ENCODE measurements at places on chromosomes 2 and 18.
A peak's percentile ranks its signal among the peaks of the same experiment; 100 is the strongest.

DNA sequence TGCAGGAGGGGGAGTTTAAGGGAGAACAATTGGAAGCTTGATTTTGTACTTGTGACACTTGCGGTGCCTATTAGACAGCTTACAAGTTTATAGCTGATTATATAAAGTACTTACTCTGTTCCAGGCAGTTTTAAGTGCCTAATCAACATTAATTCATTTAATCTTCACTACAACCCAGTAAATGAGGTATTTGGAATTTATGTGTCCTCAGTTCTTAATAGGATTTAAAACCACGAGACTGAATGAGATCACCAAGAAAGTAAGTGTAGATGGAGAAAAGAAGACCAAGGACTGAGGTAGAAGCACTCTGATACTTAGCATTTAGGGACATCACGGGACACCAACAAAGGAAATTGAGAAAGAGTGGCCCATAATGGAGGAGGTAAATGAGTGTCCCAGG lies 49.8 kb downstream of the ZC3H15 start:
- DNase-seq = no peak

- no peak for DNase-seq
These were observed 222.9 kb upstream of the AGAP1 start for GRCh38 chr2:235270956-235271355.

DNA sequence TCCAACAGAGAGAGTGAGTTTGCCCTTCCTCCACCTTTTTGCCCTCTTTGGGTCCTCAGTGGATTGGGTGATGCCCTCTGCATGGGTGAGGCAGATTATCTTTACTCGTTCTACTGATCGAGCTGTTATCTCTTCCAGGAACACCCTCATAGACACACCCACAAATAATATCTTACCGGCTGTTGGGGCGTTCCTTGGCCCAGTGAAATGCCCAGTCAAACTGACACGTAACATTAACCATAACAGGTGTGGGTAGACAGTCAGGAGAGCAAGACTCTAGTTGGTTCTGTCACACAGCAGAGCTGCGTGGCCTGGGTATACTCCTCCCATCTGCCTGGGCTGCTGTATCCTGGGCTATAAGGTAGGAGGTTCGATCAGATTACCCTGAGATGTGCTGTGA lies 144.1 kb downstream of the AGAP1 start:
- DNase-seq = no peak

DNA sequence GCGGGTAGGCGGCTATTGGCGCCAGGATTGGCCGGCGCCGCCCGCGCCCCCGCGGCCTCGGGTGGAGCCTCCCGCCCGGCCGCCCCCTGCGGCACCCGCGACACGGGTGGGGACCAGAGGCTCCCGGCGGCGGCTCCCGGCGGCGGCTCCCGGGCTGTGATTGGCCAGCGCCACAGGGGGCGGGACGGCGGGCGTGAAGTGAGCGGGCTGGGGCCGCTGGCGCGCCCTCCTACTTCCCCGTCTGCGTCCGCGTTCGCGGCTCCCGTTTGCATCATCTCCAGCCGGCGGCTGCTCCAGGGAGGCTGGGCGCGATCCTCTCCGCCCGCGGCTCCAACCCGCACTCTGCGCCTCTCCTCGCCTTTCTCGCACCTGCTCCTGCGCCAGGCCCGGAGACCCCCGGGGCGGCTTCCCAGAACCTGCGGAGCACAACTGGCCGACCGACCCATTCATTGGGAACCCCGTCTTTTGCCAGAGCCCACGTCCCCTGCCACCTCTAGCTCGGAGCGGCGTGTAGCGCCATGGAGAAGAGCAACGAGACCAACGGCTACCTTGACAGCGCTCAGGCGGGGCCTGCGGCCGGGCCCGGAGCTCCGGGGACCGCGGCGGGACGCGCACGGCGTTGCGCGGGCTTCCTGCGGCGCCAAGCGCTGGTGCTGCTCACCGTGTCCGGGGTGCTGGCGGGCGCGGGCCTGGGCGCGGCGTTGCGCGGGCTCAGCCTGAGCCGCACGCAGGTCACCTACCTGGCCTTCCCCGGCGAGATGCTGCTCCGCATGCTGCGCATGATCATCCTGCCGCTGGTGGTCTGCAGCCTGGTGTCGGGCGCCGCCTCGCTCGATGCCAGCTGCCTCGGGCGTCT lies at the start of gene SLC1A4:
TSS of gene SLC1A4 (plus strand) at position 274 of the 856 bp plus-strand sequence. CDS start at position 519, 245 bp downstream.
- peak; percentile 70 for DNase-seq

DNA sequence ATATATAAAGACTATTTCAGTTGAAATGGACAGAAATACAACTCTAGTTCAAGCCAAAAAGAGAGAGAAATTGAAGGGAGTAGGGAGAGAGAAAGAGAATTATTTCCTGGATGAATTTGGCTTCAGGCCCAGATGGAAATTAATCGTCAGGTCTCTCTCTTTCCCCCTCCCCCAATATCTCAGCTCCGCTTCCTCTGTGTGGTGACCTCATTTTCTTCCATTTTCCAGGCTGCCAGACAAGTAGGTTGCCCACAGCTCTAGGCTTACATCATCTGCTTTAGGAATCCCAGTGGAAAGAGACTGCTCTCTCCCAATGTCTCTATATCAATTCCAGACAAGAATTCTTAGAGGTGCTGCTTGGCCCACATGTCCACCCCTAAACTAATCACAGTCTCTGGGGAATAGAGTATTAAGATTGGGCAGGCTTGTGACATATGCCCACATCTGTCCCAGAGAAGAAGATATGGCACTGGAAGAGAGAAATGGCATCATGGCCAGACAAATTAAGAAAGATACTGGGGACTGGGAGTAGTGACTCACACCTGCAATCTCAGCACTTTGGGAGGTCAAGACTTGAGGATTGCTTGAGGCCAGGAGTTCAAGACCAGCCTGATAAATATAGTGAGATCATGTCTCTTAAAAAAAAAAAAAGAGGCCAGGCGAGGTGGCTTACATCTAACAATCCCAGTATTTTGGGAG lies 37.2 kb upstream of the CFAP36 start:
- no peak for DNase-seq

GRCh38 chr2:60979231-60979630 lies 38.3 kb upstream of the PEX13 start:
- DNase-seq = no peak

GRCh38 chr2:152407204-152407721 lies 72.3 kb downstream of the FMNL2 start:
- DNase-seq = no peak

GRCh38 chr18:62614494-62614893 lies 91.7 kb downstream of the ZCCHC2 start:
- no peak for DNase-seq

DNA sequence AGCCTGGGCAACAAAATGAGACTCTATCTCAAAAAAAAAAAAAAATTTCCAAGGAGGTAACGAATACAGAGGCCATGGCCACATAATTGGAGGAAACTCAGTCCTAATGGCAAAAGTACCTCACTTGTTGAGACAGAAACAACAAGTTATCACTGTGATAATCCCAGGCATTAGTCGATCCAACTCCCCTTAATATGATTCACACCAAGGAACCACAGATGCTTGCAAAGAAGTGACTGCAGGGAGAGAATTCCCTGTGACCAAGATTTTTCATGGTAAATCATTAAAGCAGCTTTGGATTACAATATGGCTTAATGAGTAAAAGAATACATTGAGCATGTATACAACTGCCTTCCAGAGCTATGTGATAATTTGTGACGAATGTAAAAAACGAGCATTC lies 80.4 kb upstream of the RNU4ATAC start:
- no peak for DNase-seq

GRCh38 chr2:136765256-136766072 lies at the start of gene THSD7B:
TSS of gene THSD7B (plus strand) at chr2:136765545. CDS start at chr2:136882179, 116,634 bp downstream.
- DNase-seq = no peak

DNA sequence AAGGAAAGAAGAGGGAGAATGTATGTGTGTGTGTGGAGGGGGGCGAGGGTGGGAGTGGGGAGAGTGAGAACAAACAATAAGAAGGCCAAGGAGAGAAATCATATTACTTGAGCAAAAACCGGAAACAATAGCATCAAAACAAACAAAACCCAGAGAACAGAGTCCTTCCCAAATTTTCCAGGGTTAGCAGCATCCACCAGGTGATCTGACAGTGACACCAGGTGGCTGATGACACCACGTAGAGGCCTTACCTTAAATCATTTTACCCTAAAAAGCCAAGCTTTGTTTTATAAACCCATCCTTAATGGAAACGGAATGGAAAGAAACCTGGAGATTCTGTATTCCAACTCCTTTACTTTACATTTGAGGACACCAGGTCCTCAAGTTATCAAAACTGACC lies 42.9 kb downstream of the CDCA7 start:
- DNase-seq = no peak

GRCh38 chr2:68225119-68225632 lies 27.2 kb downstream of the PPP3R1 start:
- DNase-seq = no peak

DNA sequence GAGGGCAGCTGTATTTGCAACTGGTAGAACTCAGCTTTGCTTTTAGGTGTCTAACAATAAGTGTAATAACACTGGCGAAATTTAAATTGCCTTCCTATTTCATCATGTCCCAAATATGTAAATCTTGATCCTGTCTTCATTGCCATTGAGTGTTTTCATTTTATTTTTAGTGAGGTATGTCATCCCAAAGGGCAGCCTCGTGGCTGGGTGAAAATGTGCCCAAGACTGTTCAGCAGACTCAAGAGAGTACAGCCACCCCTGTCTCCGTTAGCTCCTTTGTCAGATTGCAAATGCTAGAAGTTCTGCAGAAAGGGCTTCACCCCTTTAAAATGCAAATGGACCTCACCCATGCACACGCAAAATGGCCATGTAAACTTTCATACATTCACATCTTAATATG lies 278.8 kb downstream of the RND3 start:
- DNase-seq = no peak

- no peak for DNase-seq
These were observed 39.3 kb downstream of the MAP3K2 start for GRCh38 chr2:127348426-127349000.

GRCh38 chr2:7557376-7557775 lies 640.2 kb downstream of the RNF144A start:
- DNase-seq = no peak

DNA sequence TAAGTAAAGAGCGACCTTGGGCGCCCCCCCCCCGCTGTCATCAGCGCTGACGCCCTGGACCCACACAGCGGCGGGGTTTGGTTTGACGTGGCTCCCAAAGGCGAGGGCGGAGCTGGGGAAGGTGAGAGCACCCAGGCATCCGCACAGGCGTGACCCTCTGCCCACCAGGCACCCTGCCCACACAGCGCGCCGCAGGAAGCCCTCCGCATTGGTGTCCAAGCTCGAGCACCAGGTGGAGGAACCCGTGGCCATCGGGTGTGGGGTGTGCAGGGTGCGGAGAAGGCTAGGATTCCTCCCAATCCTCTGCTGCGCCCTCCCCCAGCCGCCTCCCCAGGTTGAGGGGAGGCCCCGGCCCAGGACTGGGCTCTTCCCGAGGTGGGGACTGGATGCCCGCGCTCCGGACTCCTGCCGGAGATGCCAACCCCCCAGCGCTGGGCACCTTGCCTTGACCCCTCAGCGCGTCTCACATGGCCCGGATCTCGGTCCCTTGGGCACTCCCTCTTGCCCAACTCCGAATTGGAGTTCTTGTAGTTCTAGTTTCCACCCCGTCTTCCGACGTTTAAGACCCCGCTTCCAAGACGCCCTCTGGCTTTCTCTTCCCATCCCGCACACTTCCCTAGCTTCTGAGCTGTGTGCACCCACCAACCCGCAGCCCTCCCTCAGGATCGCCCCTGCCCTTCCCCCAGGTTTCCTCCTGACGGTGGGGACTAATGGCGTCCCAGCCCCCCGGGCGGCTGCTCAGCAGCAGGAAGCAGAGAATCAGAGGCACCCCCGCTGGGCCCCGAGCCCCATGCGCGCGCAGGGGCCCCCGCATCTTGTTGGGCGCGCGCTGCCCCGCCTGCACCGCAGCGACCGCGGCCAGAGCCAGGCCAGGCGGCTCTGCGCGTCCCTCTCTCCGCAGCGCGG lies 25.9 kb upstream of the RESP18 start:
- no peak for DNase-seq

DNA sequence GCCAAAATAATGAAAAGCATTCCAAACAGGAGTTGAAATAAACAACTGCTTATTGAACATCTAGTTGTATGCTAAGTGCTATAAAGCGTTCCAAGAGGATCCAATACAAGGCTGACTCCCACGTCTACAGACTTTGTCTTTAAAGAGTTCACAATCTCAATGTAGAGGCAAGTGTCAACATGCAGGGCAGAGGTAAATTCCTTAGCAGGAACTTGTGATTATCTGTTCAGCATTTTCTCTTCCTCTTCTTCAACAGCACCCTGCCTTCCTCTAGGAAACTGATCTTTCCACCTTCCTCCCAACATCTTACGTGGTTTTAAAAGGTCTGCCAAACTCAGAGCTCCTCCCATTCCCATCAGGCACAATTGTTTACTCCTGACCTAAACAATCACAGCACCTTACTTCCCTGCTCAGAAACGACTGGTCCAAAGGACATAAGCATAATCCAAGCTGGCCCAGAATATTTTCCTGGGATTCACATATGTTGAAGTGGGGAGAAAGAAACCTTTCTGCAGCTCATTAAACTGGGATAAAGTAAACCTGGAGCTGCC lies 83.9 kb downstream of the ITSN2 start:
- no peak for DNase-seq

GRCh38 chr2:14524041-14524802 lies 108.3 kb upstream of the LRATD1 start:
- no peak for DNase-seq

DNA sequence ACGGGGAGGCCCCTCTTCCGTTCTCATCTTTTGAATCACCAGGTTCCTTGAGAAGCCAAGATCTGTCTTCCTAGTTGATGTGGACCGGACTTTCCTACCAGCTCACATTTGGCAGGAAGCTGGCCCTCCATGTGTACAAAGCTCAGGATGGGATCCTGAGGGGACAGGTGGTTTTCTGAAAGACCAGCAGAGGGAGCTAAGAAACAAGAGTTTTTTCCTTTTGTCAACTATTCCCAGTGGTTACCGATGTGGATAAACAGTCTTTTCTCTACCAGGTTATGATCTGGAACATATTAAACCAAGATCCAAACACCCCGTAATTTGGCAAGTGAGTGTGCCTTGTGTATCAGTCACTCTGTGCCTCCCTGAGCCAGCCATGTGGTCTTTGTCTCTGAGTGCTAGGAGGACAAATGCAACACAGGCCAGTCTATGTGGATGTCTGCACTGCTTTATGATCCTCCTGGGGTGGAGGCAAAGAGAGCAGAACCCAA lies 25.1 kb upstream of the ARHGAP25 start:
- DNase-seq = no peak

- DNase-seq = no peak
These were observed 183.4 kb upstream of the FN1 start for GRCh38 chr2:215619022-215619958.

DNA sequence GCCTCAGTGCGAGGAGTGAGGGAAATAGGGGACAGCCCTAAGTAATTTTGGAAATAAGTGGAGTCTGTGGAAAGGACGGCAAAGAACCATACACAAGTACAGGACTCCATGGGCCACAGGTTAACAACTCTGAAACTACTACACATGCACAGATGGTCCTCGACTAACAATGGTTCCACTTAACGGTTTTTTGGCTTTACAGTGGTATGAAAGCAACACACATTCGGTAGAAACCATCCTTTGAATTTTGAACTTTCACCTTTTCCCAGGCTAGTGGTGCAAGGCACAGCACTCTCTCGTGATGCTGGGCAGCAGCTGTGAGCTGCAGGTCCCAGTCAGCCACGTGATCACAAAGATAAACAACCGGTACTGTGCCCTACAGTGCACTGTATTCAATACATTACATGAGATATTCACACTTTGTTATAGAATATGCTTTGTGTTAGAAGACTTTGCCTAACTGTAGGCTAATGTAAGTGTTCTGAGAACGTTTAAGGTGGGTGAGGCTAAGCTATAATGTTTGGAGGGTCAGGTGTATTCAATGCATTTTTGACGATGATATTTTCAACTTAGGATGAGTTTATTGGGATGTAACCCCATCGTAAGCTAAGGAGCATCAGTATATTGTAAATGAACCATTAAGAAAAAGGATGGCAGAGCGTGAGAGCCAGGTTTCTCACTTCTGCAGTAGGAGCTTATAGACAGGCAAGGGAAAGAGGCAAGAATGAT lies 44.6 kb downstream of the TBC1D8 start:
- no peak for DNase-seq

All from effector memory CD4-positive, alpha-beta T cell (primary cell).